Activated naive CD4-positive, alpha-beta T cell treated with anti-CD3 and anti-CD28 coated beads for 36 hours (primary cell): ENCODE measurements at places on chromosomes 6 and 20. TPM values are rescaled to one million over a fixed set of nuclear protein-coding genes. Genes with fewer than 3 reads are reported as not detected.

GRCh38 chr6:90078513-90079289, 184.4 kb downstream of the GJA10 start:
- DNase-seq: peak; percentile 91
- H3K4me1 ChIP-seq: peaks cover 87% of the 10 kb centered on the region
- peak overlapping the region; percentile 89 for H3K4me3 ChIP-seq
- H3K36me3 ChIP-seq: peaks cover 35% of the 10 kb centered on the region
- no peaks in the 10 kb centered on the region for H3K27me3 ChIP-seq

DNA sequence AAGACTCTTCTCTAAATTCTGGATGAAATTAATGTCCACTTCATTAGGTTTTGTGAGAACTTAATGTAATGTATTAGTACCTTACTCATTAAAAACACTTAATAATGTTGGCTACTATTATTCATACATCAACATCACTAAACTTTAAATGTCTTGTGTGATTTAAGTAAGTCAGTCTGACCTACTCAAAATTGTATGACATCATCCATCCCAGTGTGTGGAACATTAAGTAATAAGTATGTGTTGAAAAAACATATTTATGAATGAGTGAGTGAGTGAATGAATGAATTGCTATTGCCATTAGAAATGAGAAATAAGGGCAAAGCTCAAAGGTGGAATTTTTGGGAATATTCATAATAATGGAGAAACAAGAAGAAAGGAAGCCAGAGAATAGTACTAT, 285.8 kb downstream of the HTR1B start:
- H3K36me3 ChIP-seq: no peaks in the 10 kb centered on the region
- H3K4me1 ChIP-seq: no peaks in the 10 kb centered on the region
- H3K27ac ChIP-seq: no peak overlapping the region

DNA sequence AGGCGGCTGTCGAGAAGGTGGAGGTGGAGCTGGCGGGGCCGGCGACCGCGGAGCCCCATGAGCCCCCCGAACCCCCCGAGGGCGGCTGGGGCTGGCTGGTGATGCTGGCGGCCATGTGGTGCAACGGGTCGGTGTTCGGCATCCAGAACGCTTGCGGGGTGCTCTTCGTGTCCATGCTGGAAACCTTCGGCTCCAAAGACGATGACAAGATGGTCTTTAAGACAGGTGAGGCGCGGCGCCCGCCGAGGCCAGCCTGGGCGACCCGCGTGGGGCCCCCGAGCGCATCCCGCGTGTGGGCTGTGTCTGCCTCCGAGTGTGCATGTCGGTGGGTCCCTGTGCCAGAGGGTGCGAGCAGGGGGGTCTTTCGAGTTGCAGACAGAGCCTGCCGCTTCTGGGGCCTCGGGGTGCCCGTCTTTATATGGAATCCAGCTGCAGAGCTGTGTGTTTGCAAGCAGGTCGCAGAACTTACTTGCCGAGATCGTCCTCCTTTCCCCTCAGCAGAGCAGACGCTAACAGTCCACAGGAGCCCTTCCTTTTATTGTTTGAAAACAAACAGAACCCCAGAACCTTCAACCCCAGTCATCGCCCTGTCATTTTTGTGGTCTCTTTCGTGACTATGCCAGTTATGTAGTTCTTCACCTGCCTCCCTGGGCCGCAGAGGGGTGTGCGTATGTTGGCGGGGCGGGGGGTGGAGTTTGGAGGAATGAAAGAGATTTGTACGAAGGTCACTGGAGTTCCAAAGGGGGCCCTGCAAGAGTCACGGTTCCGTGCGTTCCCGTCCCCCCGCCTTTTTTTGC, 766 bp downstream of the SLC16A10 start:
- H3K4me3 ChIP-seq: peak overlapping the region; percentile 89
- peak overlapping the region; percentile 76 for H3K27ac ChIP-seq
- no peaks in the 10 kb centered on the region for H3K27me3 ChIP-seq
- H3K4me1 ChIP-seq: peaks cover 36% of the 10 kb centered on the region
- H3K36me3 ChIP-seq: no peaks in the 10 kb centered on the region

DNA sequence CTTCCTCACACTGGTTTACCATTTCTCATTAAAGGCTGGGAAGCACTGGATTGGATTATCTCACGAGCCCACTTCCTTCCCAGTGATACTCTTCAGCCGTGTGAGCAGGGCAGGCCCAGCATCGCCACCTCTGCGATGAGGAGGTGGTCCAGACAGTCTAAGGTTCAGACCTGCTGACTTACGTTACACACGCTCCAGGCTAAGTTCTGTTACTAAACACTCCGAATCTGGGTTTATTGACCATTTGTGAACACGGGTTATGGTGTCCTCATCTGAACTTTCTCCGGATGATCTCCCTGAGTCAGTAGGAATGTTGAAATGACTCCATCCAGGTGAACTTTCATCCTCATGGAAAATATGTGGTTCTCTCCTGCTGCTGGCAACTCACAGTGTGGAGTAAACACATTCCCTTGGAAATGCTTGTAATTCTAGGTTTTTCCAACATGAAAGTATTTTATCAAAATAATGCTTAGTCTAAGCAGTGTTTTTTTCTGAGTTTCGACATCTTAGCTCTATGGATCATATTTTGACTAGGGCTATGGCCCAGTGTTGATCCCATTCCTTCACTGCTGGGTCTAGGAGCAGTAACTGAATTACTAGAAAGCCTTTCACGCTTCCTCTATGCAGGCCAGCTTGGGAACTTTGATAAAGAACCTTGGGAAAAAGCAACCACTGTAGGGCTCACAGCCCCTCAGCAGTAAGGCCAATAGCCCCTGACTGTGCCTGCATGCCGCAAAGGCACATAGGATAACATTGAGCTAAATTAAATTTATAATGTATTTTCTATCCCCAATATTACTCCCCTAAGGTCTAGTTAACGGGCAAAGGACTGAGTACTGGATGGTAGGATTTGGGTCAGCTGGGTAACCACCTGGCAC, 37.7 kb upstream of the PXDC1 start:
- H3K4me1 ChIP-seq: no peaks in the 10 kb centered on the region
- H3K4me3 ChIP-seq: no peak overlapping the region
- H3K36me3 ChIP-seq: no peaks in the 10 kb centered on the region
- H3K27me3 ChIP-seq: no peaks in the 10 kb centered on the region
- H3K27ac ChIP-seq: no peak overlapping the region
- DNase-seq: no peak

GRCh38 chr6:105179244-105180065, at the start of gene POPDC3:
Gene POPDC3 (minus strand): TSS chr6:105180014. CDS start chr6:105161909, 18,105 bp downstream.
- H3K36me3 ChIP-seq: no peaks in the 10 kb centered on the region
- H3K27ac ChIP-seq: no peak within 1 kb of the TSS
- H3K4me1 ChIP-seq: no peaks in the 10 kb centered on the region
- peaks cover 37% of the 10 kb centered on the region for H3K27me3 ChIP-seq

- no peak overlapping the region for H3K27ac ChIP-seq
- H3K27me3 ChIP-seq: peaks cover 7% of the 10 kb centered on the region
- DNase-seq: no peak
- H3K4me3 ChIP-seq: no peak overlapping the region
- peaks cover 32% of the 10 kb centered on the region for H3K4me1 ChIP-seq
Measured at GRCh38 chr6:105783333-105783935, 302.7 kb upstream of the PRDM1 start.

- no peaks in the 10 kb centered on the region for H3K36me3 ChIP-seq
- no peak for DNase-seq
- H3K4me3 ChIP-seq: no peak overlapping the region
- H3K27ac ChIP-seq: no peak overlapping the region
Measured at GRCh38 chr6:140438346-140438735, 1063.9 kb upstream of the CITED2 start.

DNA sequence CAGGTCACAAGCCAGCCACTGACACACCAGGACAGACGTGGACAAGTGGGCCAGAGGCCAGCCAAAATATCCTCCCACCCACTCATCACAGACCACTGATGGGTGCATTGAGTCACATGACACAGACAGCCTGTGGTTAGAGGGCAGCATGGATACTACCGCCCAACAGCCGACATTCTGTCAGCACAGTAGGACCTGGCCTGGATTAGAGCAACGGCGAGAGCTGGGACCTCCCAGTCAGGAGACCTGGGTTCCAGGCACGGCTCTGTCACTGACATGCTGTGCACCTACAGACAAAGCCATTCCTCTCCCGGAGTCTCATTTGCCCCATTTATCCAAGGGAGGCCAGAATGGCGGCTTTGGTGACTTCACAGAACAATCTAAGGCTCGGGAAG, 8.0 kb downstream of the ZNF335 start:
- peaks cover 2% of the 10 kb centered on the region for H3K4me1 ChIP-seq
- DNase-seq: no peak
- no peaks in the 10 kb centered on the region for H3K27me3 ChIP-seq
- H3K4me3 ChIP-seq: no peak overlapping the region

DNA sequence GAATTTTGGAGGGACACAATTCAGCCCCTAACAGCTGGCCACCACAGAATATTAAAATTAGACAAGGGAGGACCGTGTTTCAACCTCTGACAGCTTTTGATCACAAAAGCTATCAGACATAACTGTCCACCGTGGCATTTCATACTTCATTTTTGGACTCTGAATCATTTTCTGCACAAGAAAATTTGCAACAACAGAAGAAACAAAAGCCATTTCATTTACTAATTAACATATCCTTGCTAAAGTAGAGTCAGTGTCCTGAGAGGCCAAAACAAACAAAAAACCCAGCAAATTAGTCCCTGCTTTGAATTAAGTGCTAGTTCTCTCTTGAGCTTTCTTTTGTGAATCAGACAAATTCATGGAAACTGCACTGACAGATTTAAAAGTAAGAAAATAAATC, 17.6 kb upstream of the COL12A1 start:
- no peak overlapping the region for H3K27ac ChIP-seq
- DNase-seq: no peak
- H3K4me1 ChIP-seq: no peaks in the 10 kb centered on the region
- H3K36me3 ChIP-seq: no peaks in the 10 kb centered on the region
- no peak overlapping the region for H3K4me3 ChIP-seq

GRCh38 chr20:4748847-4749246, 27.1 kb downstream of the PRND start:
- H3K36me3 ChIP-seq: no peaks in the 10 kb centered on the region
- no peak overlapping the region for H3K4me3 ChIP-seq
- no peaks in the 10 kb centered on the region for H3K27me3 ChIP-seq
- no peak overlapping the region for H3K27ac ChIP-seq
- no peaks in the 10 kb centered on the region for H3K4me1 ChIP-seq

GRCh38 chr20:46046588-46047310, 17.7 kb downstream of the SLC12A5 start:
- H3K4me3 ChIP-seq: no peak overlapping the region
- no peak overlapping the region for H3K27ac ChIP-seq
- no peak for DNase-seq

- H3K27me3 ChIP-seq: no peaks in the 10 kb centered on the region
- no peak overlapping the region for H3K27ac ChIP-seq
- H3K4me1 ChIP-seq: peaks cover 27% of the 10 kb centered on the region
- DNase-seq: no peak
Measured at GRCh38 chr6:33897189-33897780, 93.5 kb upstream of the MLN start.

GRCh38 chr6:152270301-152270925, 366.7 kb downstream of the SYNE1 start:
- no peaks in the 10 kb centered on the region for H3K4me1 ChIP-seq
- peak overlapping the region; percentile 50 for H3K27ac ChIP-seq
- DNase-seq: no peak
- peaks cover 5% of the 10 kb centered on the region for H3K36me3 ChIP-seq

DNA sequence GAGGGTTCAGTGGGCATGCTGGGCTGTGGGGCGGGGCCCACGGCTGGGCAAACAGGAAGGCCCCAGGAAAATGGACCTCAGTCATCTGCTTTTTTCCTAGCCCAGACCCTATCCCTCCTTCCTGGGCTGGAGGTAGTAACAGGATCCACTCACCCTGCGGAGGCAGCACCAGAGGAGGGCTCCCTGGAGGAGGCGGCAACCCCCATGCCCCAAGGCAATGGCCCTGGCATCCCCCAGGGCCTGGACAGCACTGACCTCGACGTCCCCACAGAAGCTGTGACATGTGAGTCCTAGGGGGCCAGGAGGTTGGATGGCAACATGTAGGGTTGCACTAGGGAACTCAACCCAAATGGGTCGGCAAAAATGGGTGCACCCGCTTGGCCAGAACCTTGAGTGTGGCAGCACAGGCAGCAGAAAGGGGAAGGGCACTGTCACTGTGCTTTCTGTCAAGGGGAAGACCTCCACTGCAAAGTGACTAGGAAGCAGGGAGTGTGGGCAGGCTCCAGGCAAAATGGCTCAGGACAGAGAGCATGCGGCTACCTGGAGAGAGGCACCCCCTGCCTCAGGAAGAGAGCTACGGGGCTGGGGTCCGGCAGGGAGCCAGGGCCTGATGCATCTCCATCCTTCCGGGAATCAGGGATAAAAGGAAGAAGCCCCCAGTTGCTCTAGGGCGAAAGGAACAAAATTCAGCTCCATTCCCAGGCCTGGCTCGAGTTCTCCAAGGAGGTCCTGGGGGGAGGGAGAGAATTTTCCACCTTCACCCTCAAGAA, 7.9 kb downstream of the MDFI start:
- H3K27ac ChIP-seq: no peak overlapping the region
- H3K4me3 ChIP-seq: no peak overlapping the region
- no peaks in the 10 kb centered on the region for H3K4me1 ChIP-seq
- H3K36me3 ChIP-seq: no peaks in the 10 kb centered on the region

DNA sequence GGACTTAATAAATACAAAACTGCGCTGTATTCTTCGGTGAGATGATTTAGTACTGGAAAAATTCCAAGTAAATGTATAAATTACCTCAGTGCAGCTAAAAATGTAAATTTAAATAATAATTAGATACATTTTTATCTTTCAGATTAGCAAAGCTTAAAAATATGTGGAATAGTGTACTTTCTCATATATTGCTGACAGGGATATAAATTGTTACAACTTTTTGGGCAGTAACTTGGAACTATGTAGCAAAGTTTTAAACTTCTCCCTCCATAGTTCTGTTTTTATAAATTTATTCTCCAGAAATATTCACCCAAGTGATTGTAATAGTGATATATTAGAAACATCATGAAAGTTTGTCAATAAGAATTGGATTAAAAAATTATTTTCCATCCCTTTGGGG, 384.6 kb upstream of the CITED2 start:
- H3K4me1 ChIP-seq: no peaks in the 10 kb centered on the region
- no peak for DNase-seq
- H3K36me3 ChIP-seq: no peaks in the 10 kb centered on the region
- no peak overlapping the region for H3K4me3 ChIP-seq

DNA sequence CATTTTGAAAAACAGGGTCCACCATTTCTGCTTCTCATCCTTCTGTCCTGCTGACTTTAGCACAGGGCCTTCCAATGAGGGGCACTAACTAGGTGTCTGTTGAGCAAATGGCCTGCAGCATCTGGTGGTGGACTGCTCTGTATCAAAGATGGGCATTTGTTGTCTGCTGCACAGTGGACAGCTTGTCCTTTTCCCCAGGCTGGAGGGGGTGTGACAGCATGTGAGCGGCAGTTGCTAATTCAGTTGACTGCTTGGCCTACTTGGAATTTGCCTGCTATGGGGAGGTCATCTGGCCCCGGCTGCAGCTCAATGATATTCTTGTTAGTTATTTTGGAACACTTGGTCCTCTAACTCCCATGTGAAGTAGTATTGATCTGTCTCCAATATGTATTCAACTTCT, 93.7 kb downstream of the SH3BGRL2 start:
- H3K4me1 ChIP-seq: no peaks in the 10 kb centered on the region
- peaks cover 13% of the 10 kb centered on the region for H3K27me3 ChIP-seq
- no peak for DNase-seq
- H3K27ac ChIP-seq: no peak overlapping the region
- no peaks in the 10 kb centered on the region for H3K36me3 ChIP-seq

GRCh38 chr6:124970243-124970642, 8.0 kb downstream of the RNF217 start:
- H3K27me3 ChIP-seq: peaks cover 17% of the 10 kb centered on the region
- H3K27ac ChIP-seq: no peak overlapping the region
- no peaks in the 10 kb centered on the region for H3K36me3 ChIP-seq
- H3K4me3 ChIP-seq: no peak overlapping the region
- peaks cover 6% of the 10 kb centered on the region for H3K4me1 ChIP-seq
- DNase-seq: no peak

Gene FAM83C
- total RNA-seq: not detected

Gene PEDS1
- 11.2 TPM for total RNA-seq

Gene HLA-DQB1
- total RNA-seq: 6.2 TPM

Gene EDN3
- total RNA-seq: not detected

Gene MYT1
- total RNA-seq: 0.05 TPM

Gene ACSS1
- total RNA-seq: 9.4 TPM

Gene LY6G6D
- total RNA-seq: not detected

Gene ANKRD66
- not detected for total RNA-seq
